Spleen (tissue), 13 donors: ENCODE measurements at places on chromosomes 4 and X. TPM values are rescaled to one million over a fixed set of nuclear protein-coding genes. Genes with fewer than 3 reads are reported as not detected.

PITX2 gene
- total RNA-seq = not detected

MTMR8 gene
- 9.1 TPM for total RNA-seq

TEX13B gene
- not detected for total RNA-seq

CENPVL1 gene
- total RNA-seq = not detected

FHIP1A gene
- total RNA-seq = 2.3 TPM

LONRF3 gene
- total RNA-seq = 2.5 TPM

RHOH gene
- 62.8 TPM for total RNA-seq

TRIM61 gene
- 1.8 TPM for total RNA-seq

HPGD gene
- total RNA-seq = 25.1 TPM

UGT8 gene
- 6.5 TPM for total RNA-seq

ZXDB gene
- 11.9 TPM for total RNA-seq

ALG13 gene
- total RNA-seq = 131 TPM

MID2 gene
- total RNA-seq = 10.1 TPM

NR0B1 gene
- not detected for total RNA-seq

GPRIN3 gene
- 22.9 TPM for total RNA-seq

TMEM47 gene
- 5.8 TPM for total RNA-seq

PRDM8 gene
- 5.1 TPM for total RNA-seq

DSPP gene
- total RNA-seq = not detected

NR3C2 gene
- 18.2 TPM for total RNA-seq

VCX3A gene
- not detected for total RNA-seq

CCKAR gene
- not detected for total RNA-seq

PAGE1 gene
- not detected for total RNA-seq

USP46 gene
- 15.2 TPM for total RNA-seq

RBMXL3 gene
- total RNA-seq = not detected

TIGD2 gene
- 6.7 TPM for total RNA-seq

JADE3 gene
- total RNA-seq = 14.3 TPM

ENPP6 gene
- 0.74 TPM for total RNA-seq

HTN1 gene
- not detected for total RNA-seq

CHIC1 gene
- total RNA-seq = 10.3 TPM

GPR50 gene
- not detected for total RNA-seq

FREM3 gene
- total RNA-seq = not detected

LRP2BP gene
- 2.4 TPM for total RNA-seq

CFAP47 gene
- not detected for total RNA-seq

AMELX gene
- total RNA-seq = not detected

LRIT3 gene
- 0.33 TPM for total RNA-seq

TLR3 gene
- 6.5 TPM for total RNA-seq

HSPA4L gene
- total RNA-seq = 4.0 TPM

FHL1 gene
- 68.8 TPM for total RNA-seq
